ENCODE measurements at places on chromosomes 7 and 10. TPM values are rescaled to one million over a fixed set of nuclear protein-coding genes. Genes with fewer than 3 reads are reported as not detected.

- H3K4me1 ChIP-seq, result no peaks in the 10 kb centered on the region
- H3K27ac ChIP-seq, result no peak overlapping the region
- DNase-seq, result no peak
- no peak overlapping the region for H3K4me3 ChIP-seq
- H3K36me3 ChIP-seq, result no peaks in the 10 kb centered on the region
- H3K27me3 ChIP-seq, result no peaks in the 10 kb centered on the region
These were observed 199.0 kb downstream of the EBF3 start for GRCh38 chr10:129764901-129765663.

DNA sequence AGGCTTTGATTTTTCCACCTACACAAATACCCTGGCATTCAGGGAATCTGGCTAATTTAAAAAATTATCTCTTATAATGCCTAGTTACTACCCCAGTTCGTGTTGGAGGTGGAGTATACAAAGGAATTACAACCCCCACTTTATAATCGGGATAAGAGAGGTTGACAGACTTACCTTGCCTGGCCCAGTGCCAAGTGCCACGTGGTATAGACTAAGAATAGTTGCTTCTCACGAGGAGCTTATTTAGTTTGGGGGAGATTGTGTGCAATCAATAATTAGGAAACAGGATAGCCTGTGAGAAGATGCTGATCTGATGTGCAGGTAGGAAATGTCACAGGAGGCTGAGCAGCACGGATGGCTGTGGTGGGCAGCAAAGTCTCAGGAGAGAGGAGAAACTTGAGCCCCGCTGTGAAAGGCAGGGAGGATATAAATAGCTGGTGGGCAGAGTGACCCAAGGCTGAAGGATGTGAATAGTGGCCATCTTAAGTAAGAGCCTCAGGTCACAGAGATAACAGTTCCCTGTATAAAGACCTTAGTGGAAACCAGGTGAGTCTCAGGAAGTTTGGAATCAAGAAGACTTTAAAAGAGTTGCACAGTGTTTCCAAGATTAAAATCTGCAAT is 11.3 kb upstream of the ATXN7L1 start:
- DNase-seq, result no peak
- no peaks in the 10 kb centered on the region for H3K4me1 ChIP-seq
- no peaks in the 10 kb centered on the region for H3K36me3 ChIP-seq
- H3K27me3 ChIP-seq, result no peaks in the 10 kb centered on the region
- H3K4me3 ChIP-seq, result no peak overlapping the region
- H3K27ac ChIP-seq, result no peak overlapping the region

DNA sequence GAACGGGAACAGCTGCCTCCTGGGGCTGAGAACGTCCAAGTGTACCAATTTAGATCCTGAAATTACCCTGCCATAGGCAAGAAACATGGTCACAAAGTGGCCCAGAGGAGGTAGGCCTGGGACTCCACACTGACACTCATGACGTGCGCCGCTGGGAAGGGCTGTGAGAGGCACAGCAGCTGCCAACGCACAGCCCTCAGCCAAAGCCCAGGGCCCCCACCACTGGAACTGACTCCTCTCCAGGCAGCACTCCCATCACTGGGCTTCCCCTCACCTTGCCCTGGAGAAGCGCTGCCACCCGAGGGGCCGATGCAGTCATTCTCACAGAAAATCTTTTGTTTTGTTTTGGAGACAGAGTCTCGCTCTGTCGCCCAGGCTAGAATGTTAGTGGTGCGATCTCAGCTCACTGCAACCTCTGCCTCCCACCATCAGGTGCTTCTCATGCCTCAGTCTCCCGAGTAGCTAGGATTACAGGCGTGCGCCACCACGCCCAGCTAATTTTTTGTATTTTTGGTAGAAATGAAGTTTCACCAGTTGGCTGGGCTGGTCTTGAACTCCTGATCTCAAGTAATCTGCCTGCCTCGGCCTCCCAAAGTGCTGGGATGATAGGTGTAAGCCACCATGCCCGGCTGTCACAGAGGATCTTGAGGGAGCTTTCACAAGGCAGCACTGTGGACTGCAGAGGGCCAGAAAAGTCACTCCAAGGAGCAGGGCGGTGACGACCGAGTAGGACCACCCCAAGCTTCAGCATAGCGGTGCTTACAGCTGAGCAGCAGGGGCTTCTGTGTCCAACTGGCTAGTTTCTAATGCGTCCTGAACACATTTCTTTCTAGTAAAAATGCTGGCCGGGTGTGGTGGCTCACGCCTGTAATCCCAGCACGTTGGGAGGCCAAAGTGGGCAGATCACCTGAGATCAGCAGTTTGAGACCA is 13.5 kb downstream of the GUSB start:
- H3K4me3 ChIP-seq, result no peak overlapping the region
- no peaks in the 10 kb centered on the region for H3K27me3 ChIP-seq
- no peak for DNase-seq
- H3K27ac ChIP-seq, result no peak overlapping the region
- H3K4me1 ChIP-seq, result no peaks in the 10 kb centered on the region
- peaks cover 8% of the 10 kb centered on the region for H3K36me3 ChIP-seq

- no peaks in the 10 kb centered on the region for H3K36me3 ChIP-seq
- H3K27ac ChIP-seq, result no peak overlapping the region
- DNase-seq, result no peak
- no peak overlapping the region for H3K4me3 ChIP-seq
- H3K4me1 ChIP-seq, result no peaks in the 10 kb centered on the region
These were observed 48.4 kb upstream of the GNA12 start for GRCh38 chr7:2892549-2892948.

DNA sequence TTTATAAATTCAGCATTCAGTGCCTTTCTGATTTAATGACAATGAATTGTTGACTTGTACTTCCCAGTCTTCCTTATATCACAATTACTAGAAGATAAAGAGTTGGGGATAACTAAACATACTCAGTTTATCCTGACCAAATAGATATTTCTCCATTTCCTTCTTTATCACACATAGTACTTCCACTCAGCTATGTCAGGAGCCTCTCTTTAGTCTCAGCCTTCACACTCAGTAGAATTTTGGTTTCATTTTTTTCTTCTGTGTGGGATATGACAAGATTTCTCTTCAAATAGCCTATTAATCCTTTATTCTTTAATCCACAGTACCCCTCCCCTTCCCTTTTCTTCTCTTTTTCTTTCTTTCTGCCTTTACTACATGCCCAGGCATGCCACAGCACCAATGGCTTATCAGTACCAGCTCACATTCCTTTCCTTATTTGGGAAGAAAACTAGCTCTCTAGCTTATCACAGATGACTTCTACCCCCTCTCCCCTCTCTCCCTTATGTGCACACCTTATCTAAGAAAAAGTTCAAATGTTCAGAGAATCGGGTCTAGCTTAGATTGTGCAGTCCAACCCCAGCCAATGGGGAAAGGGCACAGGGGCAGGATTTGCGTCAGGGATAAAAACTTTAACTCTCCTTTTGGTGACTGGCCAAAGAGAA is 109.0 kb downstream of the PHF14 start:
- H3K27ac ChIP-seq, result no peak overlapping the region
- H3K4me1 ChIP-seq, result no peaks in the 10 kb centered on the region
- H3K4me3 ChIP-seq, result no peak overlapping the region
- no peaks in the 10 kb centered on the region for H3K27me3 ChIP-seq
- H3K36me3 ChIP-seq, result no peaks in the 10 kb centered on the region

NACAD gene
- 0.41 TPM for polyA plus RNA-seq

PGAM2 gene
- polyA plus RNA-seq, result not detected

All from fibroblast of lung (primary cell).